ENCODE measurements at places on chromosomes 2 and 18.
A peak's percentile ranks its signal among the peaks of the same experiment; 100 is the strongest.

DNA sequence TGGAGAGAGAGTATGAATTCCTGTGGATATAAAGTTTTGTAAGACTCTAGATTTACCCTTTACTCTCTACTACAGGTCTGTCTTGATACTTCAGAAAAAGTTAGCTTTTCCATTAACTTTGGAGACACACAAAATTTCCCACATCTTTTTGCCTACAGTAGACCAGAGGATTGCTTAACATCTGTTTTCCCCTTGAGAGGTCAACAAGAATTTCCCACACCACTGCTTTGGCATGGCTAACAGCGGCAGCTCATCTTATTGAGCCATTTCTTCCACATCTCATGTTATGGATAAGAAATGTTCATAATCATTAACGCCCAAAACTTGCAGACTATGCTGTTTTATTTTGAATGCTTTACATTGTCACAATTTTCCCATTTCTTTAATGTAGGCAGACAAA, 273.6 kb upstream of the RGPD4 start:
- H3K36me3 ChIP-seq, result no peaks in the 10 kb centered on the region
- H3K4me3 ChIP-seq, result no peak overlapping the region
- H3K4me1 ChIP-seq, result no peaks in the 10 kb centered on the region
- no peaks in the 10 kb centered on the region for H3K27me3 ChIP-seq
- no peak for DNase-seq

DNA sequence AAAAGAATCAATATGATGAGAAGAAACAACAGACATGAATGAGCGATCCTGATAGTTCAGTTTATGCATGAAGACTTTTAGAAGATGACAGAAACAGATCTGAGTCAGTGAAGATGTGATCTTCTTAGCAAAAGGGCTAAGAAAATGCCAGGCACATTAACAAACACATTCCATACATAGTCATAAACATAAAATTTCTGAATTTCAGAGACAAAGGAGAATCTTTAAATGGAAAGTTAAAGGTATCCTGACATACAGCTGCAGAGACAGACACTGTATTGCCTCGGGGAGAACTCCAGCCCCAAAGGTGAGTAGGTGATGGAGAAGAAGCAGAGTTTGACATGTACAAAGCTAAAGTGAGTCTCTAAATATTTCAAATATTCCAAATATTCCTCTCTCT, 40.6 kb upstream of the FN1 start:
- H3K27me3 ChIP-seq, result peaks cover 11% of the 10 kb centered on the region
- no peak overlapping the region for H3K27ac ChIP-seq
- H3K4me3 ChIP-seq, result no peak overlapping the region
- DNase-seq, result no peak

- H3K27ac ChIP-seq, result no peak overlapping the region
- peaks cover 9% of the 10 kb centered on the region for H3K27me3 ChIP-seq
- no peaks in the 10 kb centered on the region for H3K4me1 ChIP-seq
- no peak for DNase-seq
Observed at GRCh38 chr18:59500765-59501164, 141.7 kb upstream of the LMAN1 start.

GRCh38 chr2:240648155-240648649, 22.9 kb downstream of the GPR35 start:
- no peak overlapping the region for H3K27ac ChIP-seq
- H3K27me3 ChIP-seq, result peaks cover 36% of the 10 kb centered on the region
- H3K36me3 ChIP-seq, result no peaks in the 10 kb centered on the region
- H3K4me1 ChIP-seq, result no peaks in the 10 kb centered on the region
- no peak overlapping the region for H3K4me3 ChIP-seq

DNA sequence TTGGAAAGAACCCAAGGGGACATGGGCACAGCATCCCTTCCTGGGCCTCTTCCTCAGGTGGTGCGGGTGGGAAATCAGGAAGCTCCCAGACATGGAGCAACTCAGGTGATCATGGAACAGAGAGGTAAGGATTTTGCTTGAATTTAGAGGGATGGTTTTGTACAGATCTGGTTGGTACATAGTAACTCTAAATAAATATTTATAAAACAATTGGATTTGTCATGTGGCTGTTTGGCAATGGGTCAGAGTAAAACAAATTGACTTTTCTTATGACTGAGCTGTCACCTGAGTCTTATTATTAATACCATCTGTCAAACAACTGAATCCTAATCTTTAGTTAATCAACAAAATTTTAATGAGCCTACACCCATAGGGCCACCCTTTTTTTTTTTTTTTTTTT, 19.4 kb upstream of the TMEM178A start:
- peaks cover 7% of the 10 kb centered on the region for H3K27me3 ChIP-seq
- no peaks in the 10 kb centered on the region for H3K36me3 ChIP-seq
- H3K4me3 ChIP-seq, result no peak overlapping the region
- DNase-seq, result no peak
- no peak overlapping the region for H3K27ac ChIP-seq

GRCh38 chr2:169362894-169363559, 693 bp upstream of the LRP2 start:
- no peak overlapping the region for H3K27ac ChIP-seq
- peaks cover 44% of the 10 kb centered on the region for H3K27me3 ChIP-seq
- no peak for DNase-seq
- H3K4me1 ChIP-seq, result peaks cover 38% of the 10 kb centered on the region
- H3K4me3 ChIP-seq, result peak overlapping the region; percentile 88

DNA sequence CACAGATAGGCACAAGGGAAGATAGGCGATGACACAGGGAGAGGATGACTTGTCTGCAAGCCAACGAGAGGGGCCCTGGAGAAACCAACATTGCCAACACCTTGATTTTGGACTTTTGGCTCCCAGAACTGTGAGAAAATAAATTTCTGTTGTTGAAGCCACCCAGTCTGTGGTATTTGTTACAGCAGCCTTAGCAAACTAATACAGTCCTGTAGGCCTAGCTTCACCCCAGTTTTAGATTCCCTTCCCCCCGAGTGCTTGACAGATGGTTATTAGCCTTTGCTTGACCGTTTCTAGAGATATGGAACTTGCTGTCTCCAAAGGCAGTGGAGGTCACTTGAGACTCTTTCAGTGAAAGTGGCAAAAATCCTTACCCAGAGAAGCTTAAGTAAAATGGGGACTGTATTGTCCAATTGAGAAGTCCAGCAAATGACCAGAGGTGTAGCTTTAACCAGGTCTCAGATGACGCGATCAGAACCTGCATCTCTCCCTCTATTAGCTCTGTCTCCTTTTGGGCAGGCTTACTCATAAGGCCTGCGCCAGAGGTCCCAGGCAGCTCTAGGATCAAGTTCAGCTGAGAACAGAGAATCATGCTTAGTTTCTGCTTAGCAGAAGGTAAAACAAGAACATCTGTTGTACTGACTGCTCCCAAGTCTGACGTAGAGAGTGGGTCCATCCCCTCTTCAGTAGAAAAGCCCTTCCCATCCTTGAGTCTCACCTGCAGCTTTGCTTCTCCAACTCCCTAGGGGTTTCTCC, 50.4 kb downstream of the MFSD6 start:
- H3K27me3 ChIP-seq, result no peaks in the 10 kb centered on the region
- H3K4me1 ChIP-seq, result peaks cover 21% of the 10 kb centered on the region
- H3K36me3 ChIP-seq, result peaks cover 39% of the 10 kb centered on the region

- no peak overlapping the region for H3K4me3 ChIP-seq
- H3K27ac ChIP-seq, result no peak overlapping the region
- no peaks in the 10 kb centered on the region for H3K27me3 ChIP-seq
- no peaks in the 10 kb centered on the region for H3K36me3 ChIP-seq
Observed at GRCh38 chr2:124286089-124286783, 261.1 kb downstream of the CNTNAP5 start.

DNA sequence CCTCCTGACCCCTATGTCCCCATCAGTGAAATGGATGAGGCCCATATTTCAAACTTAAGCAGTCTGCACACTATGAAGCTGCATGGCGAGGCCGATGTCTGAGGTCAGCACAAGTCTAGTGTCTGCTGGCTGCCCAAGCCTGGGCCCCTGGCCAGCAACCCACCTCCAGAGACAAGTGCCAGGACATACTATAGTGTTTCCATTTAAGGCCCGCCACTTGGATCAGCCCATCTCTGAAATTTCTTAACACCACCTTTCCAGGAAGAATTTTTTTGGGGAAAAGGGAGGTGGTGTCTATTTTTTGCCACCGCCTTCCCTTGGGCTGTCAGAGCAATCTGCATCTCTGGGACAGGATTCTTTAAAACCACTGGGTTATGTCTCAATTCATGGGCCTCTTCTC, 1.8 kb downstream of the ACVR1 start:
- H3K4me1 ChIP-seq, result peaks cover 21% of the 10 kb centered on the region
- H3K36me3 ChIP-seq, result peaks cover 4% of the 10 kb centered on the region
- peak overlapping the region; percentile 88 for H3K4me3 ChIP-seq

DNA sequence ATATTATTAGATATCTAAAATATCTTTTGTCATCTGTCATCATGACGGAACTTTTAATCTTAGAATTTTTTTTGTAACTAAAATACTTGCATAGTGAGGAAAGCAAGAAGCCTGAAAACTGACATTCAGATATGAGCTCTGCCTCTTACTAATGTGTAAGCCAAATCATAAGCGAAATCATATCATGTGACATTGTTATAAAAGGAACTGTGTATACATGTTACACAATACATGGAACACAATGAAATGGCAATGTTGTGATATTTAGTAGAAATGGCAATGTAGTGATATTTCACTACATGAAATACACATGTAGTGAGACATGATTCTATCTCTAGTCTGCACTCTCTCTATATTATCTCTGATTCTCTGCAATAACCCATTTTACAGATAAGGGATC, 1016.4 kb upstream of the PIK3C3 start:
- no peak for DNase-seq
- H3K27me3 ChIP-seq, result no peaks in the 10 kb centered on the region

DNA sequence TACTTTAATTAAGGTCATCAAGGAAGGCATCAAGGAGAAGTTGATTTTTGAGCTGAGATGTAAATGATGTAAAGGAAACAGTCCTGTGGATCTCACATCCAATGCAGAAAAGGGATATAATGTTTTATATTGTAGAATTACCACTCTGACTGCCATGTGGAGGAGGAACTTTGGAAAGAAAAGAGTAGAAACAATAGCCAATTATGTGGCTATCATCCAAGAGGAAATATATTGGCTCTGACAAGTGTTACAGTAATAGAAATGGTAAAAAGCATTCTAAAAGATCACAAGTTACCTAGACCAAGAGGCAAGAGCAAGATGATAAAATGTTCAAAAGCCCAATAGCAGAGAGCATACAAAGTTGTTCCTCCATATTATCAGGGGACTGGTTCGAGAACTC, 26.8 kb downstream of the BARD1 start:
- H3K27ac ChIP-seq, result no peak overlapping the region
- H3K4me1 ChIP-seq, result no peaks in the 10 kb centered on the region
- H3K4me3 ChIP-seq, result no peak overlapping the region
- DNase-seq, result no peak

GRCh38 chr2:26504002-26504401, 26.1 kb upstream of the OTOF start:
- H3K4me1 ChIP-seq, result peaks cover 8% of the 10 kb centered on the region
- H3K27ac ChIP-seq, result no peak overlapping the region
- H3K4me3 ChIP-seq, result no peak overlapping the region
- peaks cover 14% of the 10 kb centered on the region for H3K27me3 ChIP-seq
- no peaks in the 10 kb centered on the region for H3K36me3 ChIP-seq
- DNase-seq, result no peak

GRCh38 chr2:155815851-155816250, 516.7 kb downstream of the NR4A2 start:
- H3K36me3 ChIP-seq, result no peaks in the 10 kb centered on the region
- no peak for DNase-seq
- H3K27ac ChIP-seq, result no peak overlapping the region
- no peaks in the 10 kb centered on the region for H3K27me3 ChIP-seq
- H3K4me1 ChIP-seq, result no peaks in the 10 kb centered on the region
- no peak overlapping the region for H3K4me3 ChIP-seq

DNA sequence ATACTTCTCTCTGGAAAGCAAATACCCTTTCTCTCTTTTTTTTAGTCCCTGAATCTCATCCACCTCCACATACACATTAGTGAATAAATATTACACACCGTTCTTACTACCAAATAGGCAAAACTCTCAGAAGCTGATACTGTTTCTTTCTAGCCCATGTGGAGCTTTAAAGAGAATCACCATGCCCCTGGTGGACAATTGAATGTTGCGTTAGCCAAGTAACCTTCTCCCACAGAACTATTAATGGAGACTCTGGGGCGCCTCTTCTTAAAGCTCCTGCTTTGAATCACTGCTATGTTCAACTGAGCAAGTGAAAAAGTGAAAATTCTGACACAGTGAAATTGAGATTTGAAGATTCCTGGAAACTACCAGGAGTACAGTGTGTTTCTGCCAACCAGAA, 522.8 kb upstream of the CDH7 start:
- no peaks in the 10 kb centered on the region for H3K27me3 ChIP-seq
- no peaks in the 10 kb centered on the region for H3K36me3 ChIP-seq
- H3K4me3 ChIP-seq, result no peak overlapping the region
- H3K27ac ChIP-seq, result no peak overlapping the region
- DNase-seq, result no peak
- no peaks in the 10 kb centered on the region for H3K4me1 ChIP-seq

- H3K4me1 ChIP-seq, result no peaks in the 10 kb centered on the region
- no peak for DNase-seq
- H3K27ac ChIP-seq, result no peak overlapping the region
- no peak overlapping the region for H3K4me3 ChIP-seq
- no peaks in the 10 kb centered on the region for H3K27me3 ChIP-seq
Observed at GRCh38 chr2:173343921-173344320, 10.8 kb upstream of the CDCA7 start.

All from activated B cell treated with CpG ODN at 0.5 μM for 24 hours (primary cell).